Activated T-helper 2 cell treated with anti-CD3 and anti-CD28 coated beads, Interferon-gamma antibody, Interleukin-2, Interleukin-4, amounts not matched to agents 10 μg/mL and 5 μg/mL and 100 μg/mL, durations not matched to agents 14 hours and 24 hours and 36 hours (primary cell): ENCODE measurements at places on chromosomes 16 and 17. TPM values are rescaled to one million over a fixed set of nuclear protein-coding genes. Genes with fewer than 3 reads are reported as not detected.

Gene CTF1
- 0.21 and 0.30 TPM in 2 replicates for total RNA-seq

Gene TAOK1
- 41.9 and 47.9 TPM in 2 replicates for total RNA-seq

Gene GPR142
- total RNA-seq, result not detected in 2 replicates

Gene STX8
- 52.1 and 54.8 TPM in 2 replicates for total RNA-seq

Gene TMED6
- total RNA-seq, result 1.8 and 1.9 TPM in 2 replicates

Gene KRTAP4-9
- total RNA-seq, result not detected in 2 replicates

Gene EPOP
- total RNA-seq, result 34.9 TPM in 2 replicates

Gene SULT1A3
- 13.6 and 19.1 TPM in 2 replicates for total RNA-seq

Gene FN3K
- total RNA-seq, result 3.6 and 4.0 TPM in 2 replicates

Gene PARN
- 52.8 and 56.6 TPM in 2 replicates for total RNA-seq

Gene KRT9
- total RNA-seq, result not detected in 2 replicates
